ENCODE measurements at places on chromosomes 6 and 20. TPM values are rescaled to one million over a fixed set of nuclear protein-coding genes. Genes with fewer than 3 reads are reported as not detected.

The RPL7L1 gene
- 99.5 TPM for total RNA-seq

The NKX2-2 gene
- total RNA-seq: not detected

The LIME1 gene
- total RNA-seq: 18.6 TPM

The ATRN gene
- total RNA-seq: 26.1 TPM

The TSPYL4 gene
- 10.1 TPM for total RNA-seq

The TREM2 gene
- not detected for total RNA-seq

The GUCA1A gene
- total RNA-seq: not detected

The RBM24 gene
- 2.0 TPM for total RNA-seq

The ASF1A gene
- total RNA-seq: 25.0 TPM

The XKR7 gene
- total RNA-seq: not detected

The ESR1 gene
- total RNA-seq: 2.2 TPM

The INSM1 gene
- 0.04 TPM for total RNA-seq

The RAET1L gene
- total RNA-seq: 1.1 TPM

DNA sequence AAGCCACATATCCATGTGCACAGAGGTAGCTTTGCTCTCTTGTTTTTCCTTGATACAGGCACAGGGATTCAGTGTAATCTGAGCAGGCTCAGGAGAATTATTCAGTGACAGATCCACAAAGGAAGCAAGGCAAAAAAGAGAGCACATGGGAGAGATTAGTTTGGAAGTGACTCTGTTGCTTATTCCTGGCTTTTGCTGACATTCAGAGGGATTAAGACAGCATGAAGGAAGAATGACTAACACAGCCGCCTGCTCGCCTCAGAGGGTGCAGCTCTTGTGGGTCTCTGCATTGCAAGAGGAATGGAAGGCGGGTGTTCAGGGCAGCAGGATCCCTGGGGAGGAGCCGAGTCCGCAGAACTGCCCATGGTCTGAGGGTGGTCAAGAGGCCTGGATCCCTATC, 203.4 kb upstream of the KCNQ5 start:
- H3K36me3 ChIP-seq: no peaks in the 10 kb centered on the region
- H3K4me3 ChIP-seq: no peak overlapping the region
- H3K27ac ChIP-seq: no peak overlapping the region
- no peak for DNase-seq

DNA sequence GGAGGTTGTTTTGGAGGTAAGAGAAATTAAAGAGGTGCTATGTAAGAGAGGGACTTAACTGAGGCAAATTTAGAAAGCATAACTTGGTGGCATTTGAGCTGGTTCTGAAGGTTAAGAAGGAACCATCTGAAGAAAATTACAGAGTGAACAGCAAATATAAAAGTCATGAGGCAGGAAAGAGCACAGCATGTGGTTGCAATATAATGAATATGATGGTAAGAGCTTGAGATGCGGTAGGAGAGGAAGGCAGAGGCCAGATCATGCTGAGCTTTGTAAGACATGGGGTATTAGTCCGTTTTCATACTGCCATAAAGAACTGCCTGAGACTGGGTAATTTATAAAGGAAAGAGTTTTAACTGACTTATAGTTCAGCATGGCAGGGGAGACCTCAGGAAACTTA, 279.1 kb downstream of the UTRN start:
- H3K27ac ChIP-seq: no peak overlapping the region
- no peaks in the 10 kb centered on the region for H3K27me3 ChIP-seq
- H3K36me3 ChIP-seq: no peaks in the 10 kb centered on the region

GRCh38 chr6:150549007-150549406, 50.7 kb upstream of the PLEKHG1 start:
- H3K36me3 ChIP-seq: no peaks in the 10 kb centered on the region
- no peaks in the 10 kb centered on the region for H3K27me3 ChIP-seq
- DNase-seq: no peak
- H3K27ac ChIP-seq: no peak overlapping the region

DNA sequence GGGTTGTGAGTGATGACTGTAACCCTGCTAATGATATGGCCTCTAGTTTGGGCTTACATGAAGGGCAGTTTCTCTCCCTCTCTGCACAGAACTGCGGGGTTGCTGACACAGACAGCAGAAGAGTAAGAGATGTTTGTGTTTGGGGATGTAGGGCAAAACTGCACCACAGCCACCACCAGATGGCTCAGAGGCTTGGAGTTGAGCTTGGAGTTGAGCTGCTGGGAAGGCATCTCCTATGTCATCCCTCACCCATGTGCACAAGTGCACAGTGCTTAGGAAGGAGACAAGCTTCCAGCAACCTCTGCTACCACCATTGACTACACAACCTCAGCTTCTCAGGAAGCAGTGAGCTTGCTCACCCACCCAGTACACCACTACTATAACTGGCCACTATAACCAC, 303.9 kb upstream of the DEFB112 start:
- no peaks in the 10 kb centered on the region for H3K4me1 ChIP-seq
- DNase-seq: no peak
- peaks cover 4% of the 10 kb centered on the region for H3K27me3 ChIP-seq

- no peaks in the 10 kb centered on the region for H3K27me3 ChIP-seq
- H3K27ac ChIP-seq: no peak overlapping the region
- peaks cover 6% of the 10 kb centered on the region for H3K4me1 ChIP-seq
- H3K4me3 ChIP-seq: no peak overlapping the region
Observed at GRCh38 chr6:140372064-140372463, 997.6 kb upstream of the CITED2 start.

- no peak for DNase-seq
- H3K4me1 ChIP-seq: no peaks in the 10 kb centered on the region
- H3K36me3 ChIP-seq: no peaks in the 10 kb centered on the region
- H3K27ac ChIP-seq: no peak overlapping the region
Observed at GRCh38 chr20:41830702-41831101, 212.5 kb upstream of the CHD6 start.

DNA sequence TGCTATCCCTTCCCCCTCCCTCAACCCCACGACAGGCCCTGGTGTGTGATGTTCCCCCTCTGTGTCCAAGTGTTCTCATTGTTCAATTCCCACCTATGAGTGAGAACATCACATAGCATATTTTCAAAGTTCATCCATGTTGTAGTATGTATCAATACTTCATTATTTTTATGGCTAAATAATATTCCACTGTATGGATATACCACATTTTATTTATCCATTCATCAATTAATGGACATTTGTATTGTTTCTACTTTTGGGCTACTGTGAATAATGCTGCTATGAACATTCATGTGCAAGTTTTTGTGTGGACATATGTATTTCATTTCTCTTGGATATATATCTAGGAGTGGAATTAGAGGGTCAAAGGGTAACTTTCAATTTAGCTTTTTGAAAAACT, 58.7 kb upstream of the ARMC2 start:
- no peak for DNase-seq
- H3K36me3 ChIP-seq: no peaks in the 10 kb centered on the region
- no peaks in the 10 kb centered on the region for H3K27me3 ChIP-seq
- no peaks in the 10 kb centered on the region for H3K4me1 ChIP-seq
- no peak overlapping the region for H3K4me3 ChIP-seq

DNA sequence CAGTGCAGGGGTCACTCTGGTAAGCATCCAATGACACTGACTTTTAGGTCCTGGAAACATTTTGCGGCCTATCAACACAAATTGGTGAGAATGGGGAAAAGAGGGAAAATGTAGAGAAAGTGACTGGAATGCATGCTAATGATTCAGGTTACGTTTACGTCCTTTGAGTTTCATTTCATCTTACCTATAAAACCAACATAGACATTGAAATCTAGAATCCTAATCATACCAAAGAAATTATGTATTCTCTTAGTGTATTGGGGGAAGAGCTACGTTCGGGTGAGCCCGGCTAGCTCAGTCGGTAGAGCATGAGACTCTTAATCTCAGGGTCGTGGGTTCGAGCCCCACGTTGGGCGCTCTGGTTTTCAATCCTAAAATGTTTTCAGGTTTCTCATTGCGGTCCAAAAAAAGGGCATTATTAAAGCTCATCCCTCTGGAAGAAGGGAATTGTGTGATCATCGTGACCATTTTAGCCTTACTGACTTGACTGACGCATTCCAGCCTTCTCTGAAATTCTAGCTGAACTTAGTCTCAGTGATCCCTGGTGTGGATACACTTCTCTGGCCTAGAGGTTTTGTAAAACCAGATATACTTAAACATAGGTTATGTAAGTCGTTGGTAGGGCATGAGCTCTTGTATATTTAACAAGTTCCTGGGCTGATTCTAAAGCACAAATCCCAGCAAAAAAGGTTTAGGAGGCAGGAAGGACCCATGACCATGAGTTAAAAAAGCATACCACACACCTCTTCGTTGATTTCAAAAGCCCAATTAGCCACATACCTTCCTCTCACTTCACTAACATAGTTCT, 18.3 kb downstream of the HMGN4 start:
- H3K36me3 ChIP-seq: no peaks in the 10 kb centered on the region
- peak; percentile 93 for DNase-seq
- H3K27me3 ChIP-seq: no peaks in the 10 kb centered on the region

- DNase-seq: no peak
- no peak overlapping the region for H3K27ac ChIP-seq
- H3K4me1 ChIP-seq: no peaks in the 10 kb centered on the region
- H3K27me3 ChIP-seq: no peaks in the 10 kb centered on the region
Observed at GRCh38 chr6:34961574-34961973, 72.5 kb downstream of the ANKS1A start.

- no peaks in the 10 kb centered on the region for H3K4me1 ChIP-seq
- H3K36me3 ChIP-seq: no peaks in the 10 kb centered on the region
- DNase-seq: no peak
- H3K4me3 ChIP-seq: no peak overlapping the region
- H3K27me3 ChIP-seq: no peaks in the 10 kb centered on the region
Observed at GRCh38 chr6:35745509-35745908, 8.7 kb downstream of the ARMC12 start.

DNA sequence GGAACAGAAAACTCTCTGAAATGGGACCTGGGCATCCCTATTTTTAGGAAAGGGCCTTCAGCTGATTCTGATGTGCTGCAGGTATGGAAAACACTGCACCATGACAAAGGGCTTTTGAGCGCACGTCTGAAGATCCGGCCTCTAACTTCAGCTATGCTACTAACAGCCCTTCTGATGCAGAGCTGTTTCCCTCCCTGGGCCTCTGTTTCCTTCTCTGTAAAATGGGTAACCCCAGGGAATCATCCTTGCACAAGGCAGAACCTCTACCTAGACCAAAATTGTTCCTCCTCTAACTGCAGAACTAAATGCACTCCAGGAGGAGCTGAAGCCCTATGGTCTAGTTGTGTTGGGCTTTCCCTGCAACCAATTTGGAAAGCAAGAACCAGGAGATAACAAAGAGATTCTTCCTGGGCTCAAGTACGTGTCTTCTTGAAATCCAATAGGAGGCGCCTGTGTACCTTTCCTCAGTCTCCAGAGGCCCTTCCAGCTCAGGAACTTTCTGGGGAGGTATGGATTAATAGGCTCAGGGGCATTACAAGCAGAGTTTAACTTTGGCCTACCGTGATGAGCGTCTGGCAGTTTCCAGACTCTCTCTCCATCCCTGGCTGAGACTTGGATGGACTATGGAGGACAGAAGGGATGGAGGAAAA, 5.9 kb downstream of the GPX5 start:
- peaks cover 49% of the 10 kb centered on the region for H3K27me3 ChIP-seq
- H3K4me3 ChIP-seq: no peak overlapping the region
- no peaks in the 10 kb centered on the region for H3K36me3 ChIP-seq
- no peak overlapping the region for H3K27ac ChIP-seq
- peak; percentile 14 for DNase-seq
- no peaks in the 10 kb centered on the region for H3K4me1 ChIP-seq

GRCh38 chr6:113127786-113128419, 729.2 kb upstream of the MARCKS start:
- DNase-seq: no peak
- no peak overlapping the region for H3K4me3 ChIP-seq
- H3K4me1 ChIP-seq: 0 out of 2 replicates have a peak, but pooled peaks cover 2% of the 10 kb centered on the region
- no peaks in the 10 kb centered on the region for H3K27me3 ChIP-seq
- H3K36me3 ChIP-seq: no peaks in the 10 kb centered on the region

- no peaks in the 10 kb centered on the region for H3K4me1 ChIP-seq
- H3K36me3 ChIP-seq: 0 out of 2 replicates have a peak, but pooled peaks cover 3% of the 10 kb centered on the region
- no peaks in the 10 kb centered on the region for H3K27me3 ChIP-seq
- H3K4me3 ChIP-seq: no peak overlapping the region
- DNase-seq: no peak
- no peak overlapping the region for H3K27ac ChIP-seq
Observed at GRCh38 chr6:157169656-157170055, 153.7 kb downstream of the TMEM242 start.

DNA sequence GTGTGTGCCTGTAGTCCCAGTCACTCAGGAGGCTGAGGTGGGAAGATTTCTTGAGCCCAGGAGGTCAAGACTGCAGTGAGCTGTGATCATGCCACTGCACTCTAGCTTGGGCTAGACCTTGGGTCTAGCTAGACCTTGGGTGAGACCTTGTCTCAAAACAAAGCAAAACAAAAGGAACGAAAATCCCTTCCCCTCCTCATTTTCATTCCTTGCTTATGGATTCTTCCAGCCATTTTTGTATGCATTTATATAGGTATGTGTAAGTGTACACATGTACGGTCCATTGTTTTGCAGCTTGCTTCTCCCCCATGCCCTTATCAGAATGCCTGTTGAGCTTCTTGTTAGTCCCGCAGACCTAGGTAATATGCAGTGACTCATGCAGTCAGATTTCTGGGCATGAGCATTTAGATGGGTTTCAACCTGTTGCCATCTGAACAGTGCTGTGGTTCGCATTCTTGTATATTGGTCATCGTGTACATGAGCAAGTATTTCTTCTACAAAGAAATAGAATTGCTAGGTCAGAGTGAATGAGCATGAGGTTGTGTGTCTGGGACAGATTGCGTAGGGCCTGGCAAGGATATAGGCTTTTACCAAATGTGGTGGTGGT, 73.2 kb downstream of the ATRN start:
- no peak overlapping the region for H3K27ac ChIP-seq
- no peak overlapping the region for H3K4me3 ChIP-seq
- H3K27me3 ChIP-seq: no peaks in the 10 kb centered on the region
- peaks cover 10% of the 10 kb centered on the region for H3K36me3 ChIP-seq

DNA sequence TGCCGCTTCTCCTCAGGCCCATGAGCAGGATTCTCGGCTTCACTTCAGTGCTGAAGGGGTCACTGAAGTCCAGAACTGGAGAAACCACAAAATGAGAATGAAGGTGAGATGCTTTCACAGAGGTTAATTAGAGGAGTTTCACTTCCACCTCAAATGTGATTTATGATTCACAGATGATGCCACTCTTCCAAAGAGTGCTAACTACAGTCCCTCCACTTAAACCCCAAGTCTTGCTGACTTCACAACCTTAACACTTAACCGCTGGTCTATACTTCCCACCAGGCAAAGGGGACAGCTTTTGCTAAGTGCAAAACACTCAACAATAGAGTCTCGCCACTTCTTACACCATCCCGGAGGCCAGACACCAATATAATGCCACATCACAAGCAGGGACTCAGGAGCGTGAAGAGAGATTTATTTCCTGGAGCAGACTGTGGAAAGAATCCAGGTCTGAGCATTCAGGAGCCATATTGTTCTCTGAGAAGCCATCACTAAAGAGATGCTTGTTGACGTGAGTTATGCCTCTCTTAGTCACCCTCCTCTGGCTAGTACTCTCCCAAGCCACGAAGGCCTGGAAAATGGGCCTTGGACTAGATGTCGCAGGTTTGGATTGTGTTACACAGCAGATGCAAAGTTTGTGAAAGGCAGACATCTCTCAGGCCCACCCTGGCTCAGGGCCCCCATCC, 24.4 kb downstream of the RRAGD start:
- no peak overlapping the region for H3K4me3 ChIP-seq
- peaks cover 10% of the 10 kb centered on the region for H3K4me1 ChIP-seq
- no peak for DNase-seq
- no peaks in the 10 kb centered on the region for H3K36me3 ChIP-seq

Measured in PC-3 (cell line).